Stimulated activated CD8-positive, alpha-beta memory T cell treated with anti-CD3 and anti-CD28 coated beads, Interleukin-12 subunit alpha, Interleukin-12 subunit beta, amount 100 ng/mL, for 4 hours (primary cell): ENCODE measurements at places on chromosomes 6 and 20.

GRCh38 chr20:7853493-7853892, 86.8 kb downstream of the HAO1 start:
- DNase-seq = no peak

DNA sequence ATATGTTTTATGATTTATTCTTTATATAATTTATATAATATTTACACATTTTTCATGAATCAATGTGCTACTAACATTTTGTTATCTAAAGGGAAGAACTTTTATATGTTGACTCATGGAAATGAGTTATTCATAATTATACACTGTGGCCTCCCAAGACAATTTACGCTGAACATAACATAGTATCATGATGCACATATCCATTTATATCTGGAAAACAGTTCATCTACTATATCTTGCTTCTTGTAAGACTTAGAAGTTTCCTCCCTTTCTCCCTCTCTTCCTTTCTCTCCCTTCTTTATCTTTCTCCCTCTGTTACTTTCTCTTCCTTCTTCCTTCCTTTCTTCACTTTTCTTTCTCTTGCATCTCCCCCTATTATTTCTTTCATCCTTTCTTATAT, 1.1 kb upstream of the EYS start:
- DNase-seq = no peak

DNA sequence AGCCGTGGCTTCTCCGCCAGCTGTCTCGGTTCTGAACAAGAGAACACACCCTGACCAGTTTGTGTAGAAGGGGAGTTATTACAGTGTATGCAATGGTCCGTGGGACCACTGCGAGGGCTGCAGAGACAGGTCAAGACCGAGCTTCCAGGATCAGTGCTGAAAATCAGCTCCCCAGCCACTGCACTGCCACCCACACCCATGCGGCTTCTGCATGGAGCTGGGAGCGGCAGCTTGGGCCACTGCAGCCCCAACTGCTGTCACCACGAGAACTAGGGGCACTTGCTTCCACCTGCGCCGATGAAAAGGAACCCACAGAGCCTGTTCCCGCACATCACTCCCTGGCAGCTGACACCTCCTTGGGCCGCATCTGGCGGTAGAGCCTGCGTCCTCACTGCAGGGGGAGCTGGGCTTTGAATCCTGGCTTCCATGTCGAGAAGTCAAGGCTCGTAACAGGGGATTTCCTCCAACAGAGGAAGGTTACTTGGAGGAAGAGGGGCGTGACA, 56.2 kb downstream of the TMEM242 start:
- no peak for DNase-seq

DNA sequence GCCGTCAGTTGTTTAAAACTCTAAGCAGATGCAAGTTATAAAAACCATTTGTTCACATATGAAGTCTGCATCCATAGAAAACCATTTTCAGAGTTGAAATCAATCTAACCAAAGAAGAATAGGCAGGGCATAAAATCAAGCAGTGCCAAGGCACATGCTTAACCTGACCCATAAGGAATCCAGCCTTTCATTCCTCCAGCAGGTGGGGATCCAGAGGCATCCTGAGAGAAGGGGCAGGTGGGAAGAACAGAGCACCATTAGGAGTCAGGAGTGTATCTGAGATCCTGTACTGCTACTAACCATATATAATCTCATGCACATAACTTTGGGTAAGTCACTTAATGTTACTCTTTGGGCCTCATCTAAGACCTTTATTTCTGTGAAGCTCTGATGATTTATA, 29.4 kb upstream of the FOXO3 start:
- DNase-seq = no peak
